ENCODE measurements at places on chromosomes 6 and 20. TPM values are rescaled to one million over a fixed set of nuclear protein-coding genes. Genes with fewer than 3 reads are reported as not detected.
A peak's percentile ranks its signal among the peaks of the same experiment; 100 is the strongest.

- no peak for DNase-seq
Measured at GRCh38 chr6:131831392-131831791, 23.6 kb downstream of the ENPP1 start.

- no peak for DNase-seq
Measured at GRCh38 chr6:134168590-134169208, 116.3 kb upstream of the SLC2A12 start.

DNA sequence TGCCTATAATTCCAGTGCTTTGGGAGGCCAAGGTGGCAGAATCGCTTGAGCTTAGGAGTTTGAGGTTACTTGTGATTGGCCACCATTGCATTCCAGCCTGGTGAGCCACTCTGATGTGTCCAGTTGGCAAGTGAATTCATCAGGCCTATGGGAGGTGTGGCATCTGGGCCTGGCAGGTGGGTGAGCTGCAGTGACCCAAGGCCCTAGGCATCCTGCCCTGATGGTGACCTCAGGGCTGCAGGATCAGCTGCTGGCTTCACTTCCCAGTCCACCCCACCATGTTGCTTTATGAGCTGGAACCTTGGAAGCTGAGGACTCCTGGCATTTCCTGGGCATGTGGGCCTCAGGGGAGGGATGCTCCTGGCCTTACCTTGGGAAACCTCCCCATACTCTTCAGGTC, 20.5 kb downstream of the RSPH9 start:
- no peak for DNase-seq

DNA sequence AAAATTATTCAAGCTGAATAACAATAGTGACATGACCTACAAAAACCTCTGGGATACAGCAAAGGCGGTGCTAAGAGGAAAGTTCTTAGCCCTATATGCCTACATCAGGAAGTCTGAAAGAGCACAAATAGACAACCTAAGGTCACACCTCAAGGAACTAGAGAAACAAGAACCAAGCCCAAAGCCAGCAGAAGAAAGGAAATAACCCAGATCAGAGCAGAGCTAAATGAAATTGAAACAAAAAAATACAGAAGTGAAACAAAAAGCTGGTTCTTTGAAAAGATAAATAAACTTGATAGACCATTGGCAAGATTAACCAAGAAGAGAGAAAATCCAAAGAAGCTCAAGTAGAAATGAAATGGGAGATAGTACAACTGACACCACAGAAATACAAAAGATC, 47.6 kb upstream of the NOTCH4 start:
- DNase-seq, result no peak

DNA sequence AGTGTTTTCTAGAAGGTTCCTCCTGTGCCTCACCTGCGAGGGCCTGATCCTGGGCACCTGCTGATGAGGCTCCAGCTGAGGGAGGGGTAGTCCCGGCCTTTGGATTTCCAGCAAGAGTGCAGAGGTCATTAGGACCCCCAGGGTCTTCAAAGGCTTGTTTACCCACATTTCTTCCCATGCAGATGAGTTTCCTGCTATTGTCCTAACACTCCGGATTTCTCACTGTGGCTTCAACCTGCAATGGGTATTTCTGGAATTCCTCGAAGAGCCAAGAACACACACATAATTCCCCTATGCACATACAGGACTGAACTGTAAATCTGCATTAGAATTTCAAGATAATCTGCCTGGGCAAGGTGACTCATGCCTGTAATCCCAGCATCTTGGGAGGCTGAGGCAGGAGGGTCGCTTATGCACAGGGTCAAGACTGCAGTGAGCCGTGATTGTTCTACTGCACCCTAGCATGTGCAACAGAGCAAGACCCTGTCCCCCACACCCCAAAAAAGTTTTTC, 53.9 kb downstream of the ADNP start:
- no peak for DNase-seq

DNA sequence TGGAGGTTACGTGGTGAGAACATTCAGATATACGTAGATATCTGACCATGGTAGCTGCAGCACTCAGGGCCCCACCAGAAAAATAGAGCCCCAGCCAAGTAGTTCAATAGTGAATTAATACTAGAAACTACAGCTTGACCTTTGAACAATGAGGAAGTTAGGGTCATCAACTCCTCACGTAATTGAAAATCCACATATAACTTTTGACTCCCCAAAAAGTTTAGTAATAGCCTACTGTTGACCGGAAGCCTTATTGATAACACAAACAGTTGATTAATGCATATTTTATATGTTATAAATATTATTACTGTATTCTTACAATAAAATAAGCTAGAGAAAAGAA, 117.9 kb downstream of the SNX5 start:
- DNase-seq, result no peak

DNA sequence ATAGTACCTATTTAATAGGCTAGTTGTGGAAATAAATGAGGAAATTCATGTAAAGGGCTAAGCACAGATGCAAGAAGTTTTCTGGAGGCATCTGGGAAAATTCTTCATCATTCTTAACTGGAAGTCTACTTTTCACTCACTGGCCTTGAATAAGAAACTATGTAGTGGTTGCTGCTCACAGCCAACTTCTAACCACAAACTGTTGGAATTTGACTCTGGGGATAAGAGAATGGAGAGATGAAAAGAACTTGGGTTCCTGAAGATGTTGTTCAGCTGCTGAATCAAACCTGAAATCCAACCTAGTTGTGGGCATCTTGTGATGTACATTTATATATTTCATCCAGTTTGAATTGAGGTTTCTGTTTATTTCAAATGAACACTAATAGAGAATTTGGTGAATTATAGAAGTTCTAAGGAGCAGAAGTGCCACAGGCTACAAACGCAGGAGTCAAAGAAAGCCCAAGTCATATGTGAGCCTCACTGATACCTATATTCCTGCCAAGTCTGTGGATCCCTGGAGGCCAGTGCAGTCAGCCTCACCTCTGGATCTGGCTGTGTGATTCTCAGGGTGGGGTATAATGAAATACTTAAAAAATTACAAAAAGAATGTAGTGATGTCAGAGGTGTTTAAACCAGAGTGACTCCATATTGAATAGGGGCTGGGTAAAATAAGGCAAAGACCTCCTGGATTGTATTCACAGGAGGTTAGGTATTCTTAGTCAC, 18.7 kb upstream of the MEI4 start:
- no peak for DNase-seq

DNA sequence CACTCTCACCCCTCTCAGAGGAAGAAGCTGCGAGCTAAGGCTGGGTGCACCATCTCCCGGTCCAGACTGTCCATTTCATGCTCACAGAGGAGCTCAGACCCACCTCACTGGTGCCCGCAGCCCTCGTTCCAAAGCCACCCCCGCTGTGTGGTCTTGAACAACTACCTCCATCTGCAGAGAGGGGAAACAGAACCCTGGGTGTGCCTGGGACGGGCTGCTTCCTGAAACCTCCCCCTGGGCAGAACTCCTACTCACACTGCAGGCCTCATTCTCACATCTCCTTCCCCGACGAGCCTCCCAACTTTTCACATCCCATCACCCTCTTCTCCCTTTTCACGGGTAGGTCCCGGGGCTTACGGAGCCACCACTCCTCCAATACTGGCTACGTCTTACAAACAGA, 18.1 kb downstream of the PMEPA1 start:
- no peak for DNase-seq

DNA sequence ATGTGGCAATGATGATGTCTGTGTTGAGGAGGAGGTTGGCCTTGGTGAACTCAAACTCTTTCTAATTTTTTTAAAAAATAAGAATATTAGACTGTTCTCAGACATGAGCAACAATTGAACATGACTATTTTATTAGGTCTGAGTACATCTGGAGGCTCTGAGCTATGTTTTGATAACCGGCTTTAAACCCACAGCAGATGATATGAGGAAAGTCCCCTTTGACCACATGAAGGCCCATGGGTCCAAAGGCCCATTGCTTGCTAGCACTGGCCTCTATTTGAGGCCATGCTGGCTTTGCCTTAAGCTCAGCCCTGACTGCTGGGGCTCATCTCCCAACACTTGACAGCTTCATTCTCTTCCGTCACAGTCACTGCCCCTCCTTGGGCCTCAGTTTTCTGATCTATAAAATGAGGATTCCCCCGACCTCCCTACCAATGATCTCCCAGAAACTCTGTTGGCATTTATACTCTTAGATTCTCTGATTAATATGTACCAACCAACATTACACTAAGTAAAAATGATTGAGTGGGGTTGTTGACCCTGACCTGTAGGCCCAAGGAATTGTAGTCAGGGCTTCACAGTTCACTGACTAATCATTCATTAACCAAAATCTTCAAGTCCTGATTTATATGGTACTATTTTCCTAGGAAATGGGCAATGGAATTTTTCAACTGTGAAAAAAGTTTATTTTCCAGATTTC, 23.9 kb upstream of the TINAG start:
- DNase-seq, result no peak

- peak; percentile 27 for DNase-seq
Measured at GRCh38 chr20:33914919-33915318, 78.8 kb upstream of the RALY start.

The TFAP2B gene
- not detected for total RNA-seq

The ANKEF1 gene
- 1.0 TPM for total RNA-seq

All from activated naive CD4-positive, alpha-beta T cell treated with anti-CD3 and anti-CD28 coated beads, Interleukin-2, amount 50 U/mL, for 72 hours (primary cell).